ENCODE measurements at places on chromosomes 11 and 22.

- DNase-seq, result no peak
Observed at GRCh38 chr11:94650756-94651155, 83.6 kb downstream of the PIWIL4 start.

GRCh38 chr11:126327281-126328000, 23.6 kb downstream of the DCPS start:
- no peak for DNase-seq

GRCh38 chr11:35751664-35752061, 89.1 kb downstream of the TRIM44 start:
- DNase-seq, result no peak

GRCh38 chr11:21456186-21456585, 736.7 kb upstream of the ANO5 start:
- DNase-seq, result no peak

DNA sequence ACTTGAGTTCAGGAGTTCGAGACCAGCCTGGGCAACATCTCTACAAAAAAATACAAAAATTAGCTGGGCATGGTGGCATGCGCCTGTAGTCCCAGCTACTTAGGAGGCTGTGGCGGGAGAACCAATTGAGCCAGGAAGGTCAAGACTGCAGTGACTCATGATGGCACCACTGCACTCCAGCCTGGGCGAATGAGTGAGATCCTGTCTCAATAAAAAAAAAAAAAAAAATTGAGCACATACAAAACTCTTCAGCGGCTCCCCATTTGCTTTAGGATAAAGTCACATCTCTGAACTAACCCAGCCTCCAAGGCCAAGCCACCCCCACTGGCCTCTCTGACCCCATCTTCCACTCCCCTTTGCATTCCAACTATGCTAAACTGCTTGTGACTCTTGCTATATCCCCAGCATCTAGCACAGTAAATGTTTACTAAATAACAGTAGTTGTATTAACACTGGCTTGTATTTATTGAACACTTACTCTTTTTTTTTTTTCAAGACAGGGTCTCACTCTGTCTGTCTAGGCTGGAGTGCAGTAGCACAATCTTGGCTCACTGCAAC, 28.9 kb downstream of the CREB3L1 start:
- no peak for DNase-seq

Data from NCI-H2171 treated with DMSO at 0.1 percent for 48 hours (cell line).